ENCODE measurements at places on chromosomes 13 and 19.

GRCh38 chr13:101343128-101343787 is 73.0 kb downstream of the NALCN start:
- no peak for DNase-seq

DNA sequence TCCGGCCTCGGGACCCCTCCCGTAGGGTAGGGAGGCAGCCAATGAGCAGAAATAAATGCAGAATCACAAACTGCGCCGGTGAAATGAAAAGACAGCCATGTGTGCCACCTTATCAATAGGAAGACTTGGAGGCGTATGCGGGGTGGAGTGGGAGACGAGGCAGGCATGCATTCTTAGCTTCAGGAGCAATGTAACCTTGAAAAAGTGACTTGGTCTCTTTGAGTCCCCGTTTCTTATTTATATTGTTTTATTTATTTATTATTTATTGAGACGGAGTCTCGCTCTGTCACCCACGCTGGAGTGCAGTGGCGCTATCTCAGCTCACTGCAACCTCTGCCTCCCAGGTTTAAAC is 16.0 kb downstream of the SSC5D start:
- no peak for DNase-seq

DNA sequence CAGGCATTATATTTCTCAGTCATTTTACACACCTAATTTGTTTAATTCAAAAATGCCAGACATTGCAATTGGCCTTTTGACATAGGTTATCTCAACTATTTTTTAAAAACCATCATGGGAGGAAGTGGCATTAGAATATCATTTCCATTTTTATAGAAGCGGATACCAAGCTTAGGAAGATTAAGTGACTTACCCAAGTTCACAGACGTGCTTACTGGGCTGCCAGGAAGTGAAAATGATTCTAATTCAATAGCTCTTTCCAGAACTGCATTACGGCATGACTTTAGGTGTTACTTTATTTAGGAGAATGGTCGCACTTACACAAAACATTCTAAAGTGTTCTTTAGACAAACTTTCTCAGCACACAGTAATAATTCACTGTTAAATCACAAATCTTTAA is 231.9 kb downstream of the KLF12 start:
- DNase-seq: no peak

DNA sequence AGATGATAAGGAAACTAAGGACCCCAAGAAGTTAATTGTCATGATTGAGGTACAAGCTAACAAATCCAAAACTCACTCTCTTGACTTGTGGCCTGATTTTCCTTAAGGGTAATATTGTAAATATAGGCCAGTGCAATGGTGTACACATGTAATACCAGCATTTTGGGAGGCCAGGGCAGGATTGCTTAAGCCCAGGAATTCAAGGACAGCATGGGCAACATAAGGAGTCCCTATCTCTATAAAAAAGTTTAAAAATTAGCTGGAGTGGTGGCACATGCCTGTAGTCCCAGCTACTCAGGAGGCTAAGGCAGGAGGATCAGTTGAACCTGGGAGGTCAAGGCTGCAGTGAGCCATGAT is 28.7 kb upstream of the GARRE1 start:
- DNase-seq: no peak
